Endodermal cell (in vitro differentiated cells): ENCODE measurements at places on chromosomes 3 and 15.
A peak's percentile ranks its signal among the peaks of the same experiment; 100 is the strongest.

GRCh38 chr3:129467932-129468331 lies 27.9 kb downstream of the IFT122 start:
- no peak for DNase-seq

- no peak for DNase-seq
These were observed 18.9 kb upstream of the TIGIT start for GRCh38 chr3:114274929-114275328.

GRCh38 chr15:33852094-33852493 lies 116.2 kb upstream of the CHRM5 start:
- no peak for DNase-seq

- peak; percentile 55 for DNase-seq
These were observed 33.4 kb downstream of the SPINK8 start for GRCh38 chr3:48299746-48300712.

- DNase-seq = no peak
These were observed 39.9 kb downstream of the PYDC2 start for GRCh38 chr3:191500892-191501291.

- DNase-seq = no peak
These were observed 49.6 kb upstream of the BNIP2 start for GRCh38 chr15:59738676-59739075.

- no peak for DNase-seq
These were observed 111.1 kb downstream of the PDCD6IP start for GRCh38 chr3:33909547-33909946.

DNA sequence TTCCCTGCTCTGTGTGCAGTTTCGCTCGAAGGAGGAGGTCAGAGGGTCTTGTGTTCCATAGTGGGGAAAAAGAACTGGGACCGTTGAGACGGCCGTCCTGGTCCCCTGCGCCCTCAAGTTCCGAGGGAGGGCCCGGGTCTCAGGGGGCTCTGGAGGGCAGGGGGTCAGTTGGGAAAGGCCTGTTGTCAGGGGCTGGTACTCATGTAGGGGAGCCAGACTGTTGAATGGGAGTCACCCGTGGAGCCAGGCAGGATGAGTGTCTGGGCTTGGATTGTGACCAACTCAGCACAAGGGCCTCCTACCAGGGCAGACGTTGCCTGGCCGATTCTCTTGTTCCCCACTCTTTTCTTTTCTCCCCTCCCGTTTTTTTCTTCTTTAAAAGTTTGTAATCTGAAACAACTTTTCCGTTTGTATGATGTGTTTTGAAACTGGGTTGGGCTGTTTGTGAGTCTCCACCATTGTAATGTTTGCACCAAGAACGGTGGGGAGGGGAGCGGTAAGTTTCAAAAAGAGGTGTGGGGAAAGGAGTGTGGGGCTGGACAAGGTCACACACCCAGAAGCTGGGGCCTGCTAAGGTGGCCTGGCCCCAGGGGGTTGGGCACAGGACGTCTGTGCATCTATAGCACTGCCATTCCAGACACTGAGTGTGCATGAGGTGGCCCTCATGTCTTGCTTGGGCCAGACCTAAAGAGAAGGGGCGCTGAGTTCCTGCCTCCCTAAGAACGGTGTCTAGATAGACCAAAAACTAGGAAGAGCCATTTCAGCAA lies 1.1 kb downstream of the CMTM7 start:
- DNase-seq = no peak

DNA sequence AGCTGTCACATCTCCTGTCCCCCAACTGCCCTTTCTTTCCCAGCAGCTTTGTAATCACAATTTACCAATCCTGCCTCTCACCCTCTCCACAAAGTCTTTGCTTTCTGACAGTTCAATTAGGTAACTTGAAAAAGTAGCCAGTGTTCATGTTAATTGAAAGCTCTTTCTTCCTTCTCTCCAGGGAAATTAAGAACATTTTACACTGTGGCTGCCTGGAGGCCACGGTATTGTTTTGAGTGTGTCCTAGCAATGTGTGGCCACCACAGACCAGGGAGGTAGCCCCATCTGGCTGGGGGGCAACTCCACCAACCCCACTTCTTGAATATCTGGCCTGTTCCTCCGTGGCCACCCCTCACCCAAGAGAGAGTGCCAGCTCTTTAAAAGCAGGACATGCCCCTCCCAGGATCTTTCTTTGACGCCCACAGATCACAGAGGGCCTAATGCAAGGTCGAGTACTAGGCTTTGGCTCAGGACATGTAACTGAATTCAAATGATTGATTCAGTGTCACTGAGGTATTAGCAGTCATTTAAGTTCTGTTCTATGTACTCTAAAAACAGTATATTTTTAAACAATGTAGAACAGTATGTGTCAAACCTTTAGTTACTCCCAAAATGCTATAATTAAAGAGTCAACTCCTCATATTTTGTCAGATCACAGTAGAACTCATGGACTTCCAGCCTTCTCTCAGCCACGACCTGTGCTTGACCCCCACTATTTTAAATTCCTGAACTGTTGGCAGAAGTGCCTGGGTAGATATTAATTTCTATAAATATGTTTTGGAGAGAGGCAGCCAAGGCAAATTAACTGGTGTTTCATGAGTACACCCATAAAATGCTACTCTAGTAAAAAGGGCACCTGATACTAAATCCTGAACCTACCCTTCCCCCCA lies 164.5 kb downstream of the TNIK start:
- DNase-seq = no peak

DNA sequence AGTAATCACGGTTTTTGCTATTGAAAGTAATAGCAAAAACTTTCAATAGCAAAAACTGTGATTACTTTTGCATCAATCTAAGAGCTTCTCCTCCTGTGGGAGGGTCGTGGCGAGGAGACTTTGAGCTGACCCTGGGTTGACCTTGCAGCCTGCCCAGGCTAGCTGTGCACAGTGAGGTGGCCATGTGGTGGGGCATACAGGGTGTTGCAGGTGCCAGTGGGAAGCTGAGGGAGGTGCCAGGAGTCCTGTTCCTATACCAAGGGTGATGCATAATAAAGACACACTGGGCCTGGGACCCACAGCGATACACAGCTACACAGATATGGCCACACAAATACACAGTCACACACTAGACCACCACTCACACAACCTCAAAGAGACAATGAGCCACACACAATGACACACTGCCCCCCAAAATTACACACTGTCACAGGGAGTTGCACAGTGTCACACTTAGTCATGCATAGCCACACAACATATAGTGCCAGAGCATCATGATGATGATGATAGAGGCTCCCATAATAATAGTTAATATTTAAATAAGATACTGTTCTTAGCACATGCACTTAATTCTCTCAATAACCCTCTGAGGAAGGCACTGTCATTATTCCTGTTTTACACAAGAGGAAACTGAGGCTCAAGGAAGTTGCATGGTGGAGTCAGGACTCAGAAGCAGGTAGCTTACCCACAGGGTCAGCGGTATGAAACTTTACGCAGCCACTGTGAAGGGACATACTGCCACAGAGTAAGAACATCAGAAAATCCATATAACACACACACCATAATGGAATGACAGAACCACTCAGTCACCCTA lies 6.3 kb downstream of the PLCD1 start:
- DNase-seq = no peak

GRCh38 chr3:114498539-114499370 lies 204.9 kb downstream of the TIGIT start:
- DNase-seq = no peak

DNA sequence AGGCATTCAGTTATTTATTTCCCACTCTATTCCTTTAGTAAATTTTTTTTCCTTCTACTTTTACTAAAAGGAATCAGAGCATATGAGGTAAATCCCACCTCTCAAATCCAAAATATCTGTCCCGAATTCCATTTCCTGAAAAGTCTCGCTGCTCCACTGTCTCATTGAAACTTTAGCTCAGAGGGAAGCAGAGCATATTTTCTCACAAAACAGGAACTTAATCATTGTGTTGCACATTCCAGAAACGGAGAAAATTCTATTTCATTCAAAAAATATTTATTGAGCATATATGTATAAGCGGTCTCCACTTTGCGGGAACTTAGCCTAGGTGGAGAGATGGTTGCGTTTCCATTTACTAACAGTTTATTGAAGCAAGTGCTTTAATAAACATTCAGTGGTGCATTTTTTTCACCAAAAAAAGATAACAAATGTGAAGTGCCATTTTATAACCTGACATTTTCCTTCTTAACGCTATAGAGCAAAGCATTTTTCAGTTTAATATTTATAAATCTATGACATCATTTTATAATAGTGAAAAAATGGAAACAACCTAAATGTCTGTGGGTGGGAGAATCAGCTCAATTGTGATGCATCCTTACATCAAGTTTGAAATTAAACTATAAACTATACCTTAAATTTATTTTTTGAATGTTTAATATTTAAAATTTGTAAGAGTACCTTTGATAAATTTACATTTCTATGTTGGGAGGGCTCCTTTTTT lies 67.2 kb upstream of the CSTA start:
- DNase-seq = no peak

DNA sequence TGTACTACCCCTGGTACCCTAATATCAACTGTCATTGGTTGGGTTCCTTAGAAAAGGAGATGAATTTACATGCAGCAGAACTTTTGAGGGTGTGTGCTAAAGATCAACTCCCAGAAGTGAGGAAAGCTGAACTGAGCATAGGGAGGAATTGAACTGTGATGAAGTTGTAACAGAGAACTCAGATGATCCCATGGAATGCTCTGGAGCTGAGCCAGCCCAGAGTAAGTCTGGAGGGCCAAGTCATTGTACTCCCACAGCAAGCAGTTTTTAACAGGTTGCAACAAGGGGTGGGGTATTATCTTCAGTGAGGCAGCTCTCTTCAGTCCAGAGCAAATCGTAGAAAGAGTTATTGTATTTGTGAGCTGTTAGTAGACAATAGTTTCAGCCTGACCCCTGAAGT lies 572.3 kb downstream of the PYDC2 start:
- no peak for DNase-seq

DNA sequence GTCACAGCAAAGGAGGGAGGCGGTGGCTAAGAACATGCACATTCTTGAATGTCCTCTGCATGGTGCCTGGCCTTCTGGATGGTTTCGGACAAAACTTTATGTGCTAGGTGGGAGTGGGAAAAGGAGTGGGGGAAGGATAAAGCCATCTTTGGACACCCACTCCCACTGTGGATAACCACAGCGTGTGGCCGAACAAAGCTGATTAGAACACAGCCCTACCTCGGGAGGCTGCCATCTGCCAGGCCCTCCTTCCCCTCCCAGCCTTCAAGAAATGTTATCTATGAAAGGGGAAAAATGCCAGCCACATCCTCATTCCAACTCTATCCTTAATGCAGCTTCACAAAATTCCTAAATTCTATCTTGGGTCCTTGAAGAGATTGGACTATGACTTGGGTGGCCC lies 18.8 kb downstream of the AMOTL2 start:
- peak; percentile 53 for DNase-seq

DNA sequence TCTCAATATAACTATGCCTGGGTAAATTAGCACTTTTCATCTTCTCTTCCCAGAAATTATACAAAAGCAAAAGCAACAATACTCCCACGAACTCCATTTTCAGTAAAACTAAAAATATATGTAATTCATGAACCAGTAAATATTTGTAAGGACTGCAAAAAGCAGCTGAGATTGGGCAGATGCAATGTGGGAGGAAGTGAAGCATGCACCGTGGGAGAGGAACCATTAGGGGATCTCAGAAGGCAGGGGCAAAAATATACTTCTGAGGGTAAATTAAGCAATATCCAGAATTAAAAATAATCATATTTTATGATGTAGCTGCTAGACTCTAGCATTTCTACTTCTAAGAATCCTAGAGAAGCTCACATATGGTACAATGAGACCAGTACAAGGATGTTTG lies 20.2 kb downstream of the CFAP91 start:
- no peak for DNase-seq

DNA sequence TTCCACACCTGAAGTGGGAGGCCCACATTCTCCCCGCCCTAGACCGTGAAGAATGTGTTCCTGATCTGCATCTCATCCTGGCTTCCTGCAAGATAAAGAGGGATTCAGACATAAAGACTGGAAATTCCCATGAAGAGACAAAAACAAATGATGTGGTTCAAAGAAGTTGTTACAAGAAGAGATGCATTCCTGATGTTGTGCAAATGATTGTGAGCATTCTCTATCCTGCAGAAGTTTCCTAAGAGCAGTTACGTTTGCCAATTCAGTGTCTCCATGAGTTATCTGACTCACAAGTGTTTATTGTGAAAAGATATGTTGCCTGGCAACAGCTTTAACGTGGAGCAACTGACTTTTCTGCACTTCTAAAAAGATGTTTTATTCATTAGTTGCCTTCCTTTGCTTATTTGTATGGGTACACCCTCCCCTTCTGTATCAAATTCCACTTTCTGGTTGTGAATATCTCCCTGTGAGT lies 107.8 kb downstream of the ZIC4 start:
- no peak for DNase-seq

- DNase-seq = no peak
These were observed 111.1 kb upstream of the ALDH1A3 start for GRCh38 chr15:100768501-100768931.

GRCh38 chr3:101945980-101946379 lies 96.7 kb downstream of the NFKBIZ start:
- no peak for DNase-seq

- DNase-seq = no peak
These were observed 8.7 kb upstream of the LRRC58 start for GRCh38 chr3:120357807-120358206.

DNA sequence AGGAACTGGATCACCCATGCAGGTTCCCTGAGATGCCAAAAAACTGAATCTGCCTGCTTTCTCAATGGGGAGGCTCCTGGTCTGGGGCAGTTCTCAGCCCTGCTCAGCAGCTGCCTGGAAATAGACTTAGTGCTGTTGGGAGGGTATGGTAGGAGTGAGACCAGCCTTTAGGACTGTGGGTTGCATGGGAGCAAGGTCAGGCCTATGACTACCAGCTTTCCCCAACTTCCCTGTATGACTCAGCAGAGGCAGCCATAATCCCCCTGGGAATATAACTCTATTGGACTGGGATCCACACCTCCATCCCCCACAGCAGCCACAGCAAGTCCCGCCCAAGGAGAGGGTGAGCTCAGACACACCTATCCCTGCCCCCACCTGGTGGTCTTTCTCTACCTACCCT lies 87.0 kb downstream of the CFAP44 start:
- DNase-seq = no peak

- DNase-seq = no peak
These were observed 209.5 kb upstream of the ST8SIA2 start for GRCh38 chr15:92184142-92184541.

- DNase-seq = no peak
These were observed 1311.4 kb downstream of the ROBO2 start for GRCh38 chr3:78351334-78351733.

GRCh38 chr3:107264888-107265287 lies 112.4 kb upstream of the CCDC54 start:
- DNase-seq = peak; percentile 50

- DNase-seq = no peak
These were observed 18.9 kb downstream of the CMTM6 start for GRCh38 chr3:32483772-32484171.

DNA sequence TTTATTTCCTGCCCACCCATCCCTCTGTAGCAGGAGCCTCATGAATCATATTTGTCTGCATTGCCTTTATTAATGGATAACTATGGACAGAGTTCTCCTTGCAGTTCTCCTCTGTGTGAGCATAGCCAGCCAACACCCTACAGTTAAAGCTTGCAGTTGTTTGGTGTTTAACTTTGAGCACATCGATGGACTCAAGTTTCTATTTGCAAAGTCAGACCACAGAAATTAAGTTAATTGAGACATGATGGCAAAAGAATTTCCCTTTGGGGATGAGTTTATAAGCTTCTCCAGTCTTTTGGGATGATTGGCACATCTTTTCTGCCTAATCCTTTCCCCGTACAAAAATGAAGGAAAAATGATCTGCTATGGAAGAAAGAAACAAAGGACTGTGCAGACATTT lies 398.9 kb upstream of the THBS1 start:
- no peak for DNase-seq
